GDM1 (cell line): ENCODE measurements at places on chromosomes 7 and 10.
A peak's percentile ranks its signal among the peaks of the same experiment; 100 is the strongest.

DNA sequence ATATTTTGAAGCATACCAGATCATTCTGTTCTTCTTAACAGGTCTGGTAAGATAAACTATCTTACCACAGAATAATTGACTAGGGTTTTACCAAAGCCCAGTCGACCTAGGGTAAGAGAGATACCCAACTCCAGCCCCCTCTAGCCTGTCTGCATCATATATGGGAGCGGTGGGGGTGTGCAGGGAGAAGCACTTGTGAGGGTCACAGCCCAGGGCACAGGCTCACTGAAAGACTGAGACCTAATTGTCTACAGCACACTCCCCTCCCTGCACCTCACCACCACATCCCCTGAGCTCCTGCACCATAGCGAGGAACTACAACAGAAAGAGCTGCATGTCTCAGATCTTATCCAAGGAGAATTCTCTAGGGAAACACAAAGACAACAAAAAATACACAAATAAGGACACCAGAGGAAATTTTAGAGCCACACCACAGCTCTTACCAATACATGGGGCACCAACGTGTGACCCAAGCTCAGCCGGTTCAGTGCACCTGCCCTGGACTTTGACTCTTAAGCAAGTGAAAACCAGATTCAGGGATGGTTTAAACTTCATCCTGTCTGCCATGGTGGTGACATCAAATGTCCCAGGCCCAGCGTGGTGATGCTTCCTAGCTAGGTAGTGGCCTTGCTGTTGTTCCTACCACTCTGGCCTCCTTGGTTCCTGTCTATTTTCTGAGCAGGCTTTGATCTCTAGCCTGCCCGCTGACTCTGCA, 150.8 kb downstream of the HERPUD2 start:
- DNase-seq: no peak

- peak; percentile 61 for DNase-seq
These were observed 1.1 kb downstream of the WASL start for GRCh38 chr7:123747620-123748141.

DNA sequence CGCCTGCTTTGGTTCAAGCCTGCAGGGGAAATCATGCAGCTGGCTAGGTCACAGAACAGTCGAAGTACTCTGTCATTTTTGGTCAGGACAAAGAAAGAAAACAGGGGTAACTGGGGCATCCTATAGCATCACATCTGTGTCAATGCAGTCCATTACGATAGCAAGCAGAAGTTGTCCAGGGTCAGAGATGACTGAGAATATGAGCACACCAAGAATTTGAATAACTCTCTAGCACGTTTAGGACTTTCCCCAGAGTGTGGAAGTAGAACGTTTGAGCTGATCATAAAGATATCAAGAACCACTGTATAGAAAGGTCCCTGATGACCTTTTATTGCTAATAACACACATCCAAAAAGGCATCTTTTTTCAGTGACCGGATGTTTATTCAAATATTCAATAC, 12.7 kb upstream of the HECW1 start:
- DNase-seq: no peak

DNA sequence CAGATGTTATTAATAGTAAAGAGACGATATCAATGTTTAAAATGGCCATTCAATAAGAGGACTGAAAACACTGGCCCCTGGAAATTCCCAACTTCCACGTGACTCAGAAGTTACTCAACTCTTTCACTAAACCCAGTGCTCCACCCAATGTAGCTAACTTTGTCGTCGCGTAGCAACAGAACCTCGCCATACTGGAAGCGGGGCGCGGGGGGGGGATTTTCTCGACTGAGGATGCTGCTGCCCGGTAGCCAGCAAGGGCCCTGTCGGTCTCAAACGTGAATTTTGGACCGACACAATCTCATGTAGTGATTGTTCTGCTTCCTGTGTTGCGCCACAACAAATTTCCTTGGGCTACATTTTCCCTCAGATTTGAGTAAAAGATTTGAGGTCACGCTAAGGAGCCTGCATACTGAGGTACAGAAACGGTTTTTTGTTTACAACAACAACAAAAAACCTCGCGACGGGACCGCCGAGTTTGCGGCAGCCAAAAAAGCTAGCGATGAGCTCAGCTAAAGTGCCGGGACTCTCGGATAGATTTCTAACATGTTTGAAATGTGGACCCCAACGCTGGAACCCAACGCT, 977 bp upstream of the SFR1 start:
- DNase-seq: peak; percentile 46

DNA sequence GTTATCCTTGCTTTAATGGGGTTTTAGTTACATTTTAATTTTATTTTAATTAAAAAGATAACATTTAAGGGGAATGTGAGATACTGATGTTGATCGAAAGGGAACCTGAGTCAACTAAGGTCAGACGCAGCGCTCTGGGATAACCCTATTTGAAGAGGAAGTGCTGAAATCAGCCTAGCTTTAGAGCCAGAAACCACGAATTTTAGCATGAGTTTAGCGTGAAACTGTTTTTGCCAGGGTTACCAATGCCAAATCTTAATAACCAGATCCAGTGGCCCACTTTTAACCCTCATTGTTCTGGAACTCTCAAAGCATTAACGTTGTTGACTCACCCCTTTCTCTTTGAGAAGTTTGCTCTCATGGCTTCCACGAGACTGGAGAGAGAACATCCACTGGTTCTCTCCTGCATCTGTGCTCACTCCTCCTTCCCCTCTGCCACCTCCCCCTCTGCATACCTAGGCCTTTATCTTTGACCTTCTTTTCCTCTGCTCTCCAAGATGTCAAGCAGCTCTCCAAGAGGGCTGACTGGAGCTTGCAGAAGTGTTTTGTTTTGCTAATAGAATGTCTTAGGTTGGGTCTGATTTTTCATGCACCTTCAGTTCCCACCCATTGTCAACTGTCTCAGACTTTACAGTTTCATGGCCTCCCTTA, 198.3 kb upstream of the CELF2 start:
- no peak for DNase-seq

- no peak for DNase-seq
These were observed 16.6 kb downstream of the JAZF1 start for GRCh38 chr7:28163949-28164348.

- DNase-seq: no peak
These were observed 49.3 kb upstream of the DAGLB start for GRCh38 chr7:6496842-6497636.

GRCh38 chr10:4144817-4145216, 359.8 kb upstream of the KLF6 start:
- DNase-seq: no peak

DNA sequence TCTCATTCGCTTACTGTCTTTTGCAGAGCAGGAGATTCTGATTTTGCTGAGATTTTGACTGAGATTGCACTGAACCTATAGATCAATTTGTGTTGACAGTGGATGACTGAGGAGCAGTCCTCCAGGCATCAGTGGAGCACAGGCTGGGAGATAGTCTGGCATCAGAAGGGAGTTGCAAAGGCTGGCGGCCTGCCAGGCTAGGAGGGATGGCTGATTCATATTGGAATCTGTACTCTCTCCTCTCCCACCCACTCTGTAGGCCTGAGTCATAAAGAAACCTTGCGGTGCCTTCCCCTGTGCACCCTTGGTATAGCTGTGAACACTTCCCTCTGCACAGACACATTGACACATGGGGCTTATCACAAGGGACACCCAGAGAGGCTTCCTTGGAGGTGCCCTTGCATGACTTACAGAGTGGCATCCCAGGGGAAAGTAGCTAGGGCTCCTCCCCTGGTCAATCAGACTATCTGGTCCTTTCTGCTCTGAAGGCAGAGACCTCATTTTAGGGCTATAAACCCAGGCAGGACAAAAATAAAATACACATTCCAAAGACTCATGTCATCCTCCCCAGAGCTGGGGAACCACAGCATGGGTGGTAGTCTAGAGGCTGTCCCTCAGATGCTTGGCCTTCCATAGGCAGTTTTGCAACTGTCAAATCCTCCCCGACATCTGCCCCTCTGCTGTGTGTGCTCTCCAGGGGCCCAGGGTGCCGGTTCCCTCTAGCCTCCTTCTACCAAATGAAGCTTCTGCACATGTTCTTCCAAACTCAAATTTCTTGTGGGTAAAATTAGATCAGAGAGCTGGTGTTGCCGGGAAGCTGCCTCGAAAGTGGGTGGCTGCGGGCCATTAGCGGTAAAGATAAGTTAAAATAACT, 37.4 kb upstream of the EEPD1 start:
- no peak for DNase-seq

GRCh38 chr7:49660170-49660783, 113.2 kb upstream of the VWC2 start:
- DNase-seq: no peak

DNA sequence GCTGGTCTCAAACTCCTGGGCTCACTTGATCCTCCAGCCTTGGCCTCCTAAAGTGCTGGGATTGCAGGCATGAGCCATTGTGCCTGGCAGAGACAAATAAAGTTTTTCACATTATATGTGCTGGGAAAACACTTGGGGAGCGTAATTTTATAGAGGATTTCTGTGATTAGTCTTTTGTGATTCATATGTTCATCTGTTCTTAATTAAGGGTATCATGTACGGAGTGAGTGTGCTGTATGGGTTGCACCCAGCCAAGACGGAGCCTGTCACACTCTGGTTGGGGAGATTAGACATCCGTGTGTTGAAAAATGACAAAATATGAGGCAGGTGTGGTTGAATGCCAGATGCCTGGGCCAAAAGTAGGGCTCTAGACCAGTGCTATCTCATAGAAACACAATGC, 10.3 kb downstream of the ADRB1 start:
- no peak for DNase-seq

DNA sequence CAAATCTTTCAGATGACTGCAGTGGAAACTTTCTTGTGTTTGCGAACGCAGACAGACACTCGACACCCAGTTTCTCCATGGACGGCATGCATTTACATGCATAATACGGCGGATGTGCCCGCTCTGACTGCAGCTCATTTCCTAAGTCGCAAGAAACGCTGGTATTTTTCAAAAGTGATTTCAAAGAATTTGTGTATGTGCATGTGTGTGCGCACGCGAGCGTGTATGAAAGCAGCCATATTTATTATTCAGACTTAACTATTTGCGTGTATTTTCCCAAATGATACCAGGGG, 436.5 kb upstream of the MGMT start:
- DNase-seq: no peak

GRCh38 chr7:75967487-75967997, 26.9 kb downstream of the TMEM120A start:
- peak; percentile 32 for DNase-seq
